ENCODE measurements at places on chromosomes 12 and 14.
A peak's percentile ranks its signal among the peaks of the same experiment; 100 is the strongest.

DNA sequence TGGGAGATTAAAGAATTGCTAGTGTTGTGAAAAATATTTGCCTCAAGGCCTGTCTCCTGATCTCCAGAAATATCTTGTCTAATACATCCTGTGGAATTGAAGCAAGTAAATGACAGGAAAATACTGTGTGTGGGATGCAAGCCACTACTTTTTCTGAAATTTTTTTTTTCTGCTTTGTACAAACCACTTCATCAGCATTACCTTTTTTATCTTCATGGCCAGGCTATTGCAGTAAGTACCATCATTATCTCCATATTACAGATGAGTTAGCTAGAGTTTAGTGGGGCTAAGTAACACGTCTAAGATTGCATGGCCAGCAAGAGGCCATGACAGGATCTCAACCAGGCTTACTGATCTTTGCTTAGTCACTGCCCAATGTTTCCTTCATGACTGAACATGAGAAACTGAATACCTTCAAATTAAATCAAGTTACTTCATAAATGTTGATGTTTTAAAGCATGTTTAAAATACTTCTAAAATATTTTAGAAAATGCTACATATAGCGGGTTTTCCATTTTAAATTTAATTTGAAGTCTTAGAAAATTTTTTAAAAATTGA is 273.7 kb downstream of the SLC6A15 start:
- no peak for DNase-seq

DNA sequence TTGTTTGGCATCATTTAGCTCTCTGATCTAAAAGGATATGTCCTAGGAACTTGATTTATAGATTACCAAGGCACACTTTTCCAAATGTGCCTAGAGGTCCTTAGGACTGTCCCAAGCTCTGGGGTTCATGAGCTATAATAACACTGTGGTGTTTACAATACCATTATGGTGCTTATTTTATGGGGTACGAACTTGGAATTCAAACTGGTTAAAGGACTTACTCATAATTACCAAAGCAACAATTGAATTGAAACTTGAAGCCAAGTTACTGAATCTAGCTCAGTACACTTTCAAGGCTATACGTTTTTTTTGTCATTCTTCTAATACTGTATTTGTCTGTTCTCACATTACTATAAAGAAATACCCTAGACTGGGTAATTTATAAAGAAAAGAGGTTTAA is 9.6 kb upstream of the TEP1 start:
- no peak for DNase-seq

GRCh38 chr14:90757452-90757851 is 58.8 kb downstream of the TTC7B start:
- DNase-seq, result no peak

DNA sequence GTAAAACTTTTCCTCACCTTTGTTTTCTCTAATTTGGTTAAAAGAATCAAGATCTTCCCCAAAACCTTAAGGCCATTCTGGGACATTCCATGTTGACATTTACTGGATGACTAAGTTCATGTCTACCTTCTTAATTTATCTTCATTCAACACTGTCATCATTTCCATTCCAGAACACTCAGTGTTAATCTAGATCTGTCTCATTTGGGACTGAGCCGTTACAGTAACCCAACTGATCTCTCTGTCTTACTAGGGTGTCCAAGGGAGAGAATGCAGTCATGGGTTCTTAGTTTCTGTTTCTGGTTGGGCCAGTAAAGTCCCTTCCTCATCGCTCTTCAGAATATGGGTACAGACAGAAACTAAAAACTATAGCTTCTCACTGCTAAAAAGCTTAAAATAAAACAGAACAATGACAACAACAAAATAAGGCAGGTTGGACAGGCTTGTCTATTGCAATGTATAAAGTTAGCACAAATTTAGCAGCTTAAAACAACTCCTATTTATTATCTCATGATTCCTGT is 144.8 kb downstream of the ASCL1 start:
- no peak for DNase-seq

DNA sequence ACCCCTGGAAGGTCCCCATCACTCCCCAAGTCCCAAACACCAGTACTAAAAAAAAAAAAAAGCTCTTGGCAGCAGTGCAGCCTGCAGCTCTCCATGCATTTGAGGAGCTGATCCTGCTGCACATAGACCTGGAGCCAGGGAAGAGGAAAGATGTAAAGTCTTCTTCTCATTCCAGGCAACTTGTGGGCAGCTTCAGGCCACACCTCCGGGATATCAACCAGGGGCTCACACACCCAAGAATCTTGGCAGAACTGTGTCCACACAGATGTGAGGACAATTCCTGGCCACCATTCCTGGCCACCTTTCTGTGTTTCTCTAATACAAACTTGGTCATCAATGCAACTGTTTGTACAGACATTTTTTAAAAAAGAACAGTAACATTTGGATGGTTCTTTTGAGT is 72.7 kb downstream of the TMEM132C start:
- no peak for DNase-seq

DNA sequence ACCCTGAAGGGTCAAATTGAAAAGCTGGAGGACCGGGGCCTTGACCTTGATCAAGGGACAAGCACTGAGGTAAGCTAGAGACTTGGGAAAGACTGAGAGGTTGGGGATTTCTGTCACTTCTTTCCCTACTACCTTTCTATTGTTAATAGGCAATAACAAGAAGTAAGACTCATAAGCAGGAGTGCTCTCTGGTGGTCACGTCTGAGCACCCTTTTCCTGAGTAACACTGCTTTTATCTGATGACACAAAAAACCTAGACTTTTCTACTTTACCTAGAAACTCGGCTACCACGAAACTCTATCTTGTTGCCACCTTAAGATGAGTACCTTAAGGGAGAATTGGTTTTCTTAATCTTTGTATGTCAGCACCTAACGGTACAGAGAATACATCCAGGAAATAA is 35.5 kb upstream of the PPFIBP1 start:
- DNase-seq, result no peak

- no peak for DNase-seq
These were observed 439 bp upstream of the TNFRSF1A start for GRCh38 chr12:6342140-6342889.

- DNase-seq, result no peak
These were observed 31.4 kb downstream of the SLC15A4 start for GRCh38 chr12:128792398-128792797.

DNA sequence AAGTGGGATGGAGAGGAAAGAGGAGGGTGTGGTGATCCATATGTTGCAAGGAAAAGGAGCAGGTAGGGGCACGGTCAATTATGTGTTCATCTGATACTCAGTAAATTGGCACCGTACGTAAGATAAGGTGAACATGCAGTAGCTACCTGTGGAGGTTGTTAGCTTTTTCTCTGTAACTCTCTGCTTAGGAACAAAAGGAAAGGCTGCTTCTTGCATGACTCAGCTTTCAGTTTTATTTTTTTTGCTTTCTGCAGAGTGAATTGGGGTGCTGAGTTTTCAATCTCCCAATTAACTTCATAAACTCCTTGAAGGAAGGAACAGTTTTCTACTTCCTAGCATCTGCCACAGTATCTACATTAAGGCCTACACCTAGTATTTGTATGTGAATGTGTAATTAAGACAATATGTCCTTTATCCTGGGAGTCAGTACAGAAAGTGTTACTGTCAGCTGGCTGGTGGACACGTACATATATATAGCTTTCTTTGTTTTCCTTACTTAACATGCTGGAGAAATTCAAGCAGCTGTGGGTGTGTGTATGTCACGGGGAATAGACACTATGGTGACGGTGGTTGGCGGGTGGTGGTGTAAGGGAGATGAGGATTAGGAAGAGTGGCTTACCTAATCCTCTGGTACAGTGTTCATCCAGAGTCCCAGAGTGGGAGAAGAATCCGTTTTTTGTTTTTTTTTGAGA is 40.1 kb upstream of the WNK1 start:
- no peak for DNase-seq

- no peak for DNase-seq
These were observed 52.5 kb upstream of the MYL2 start for GRCh38 chr12:110972866-110973265.

GRCh38 chr14:61226015-61226654 is 55.0 kb downstream of the TMEM30B start:
- no peak for DNase-seq

DNA sequence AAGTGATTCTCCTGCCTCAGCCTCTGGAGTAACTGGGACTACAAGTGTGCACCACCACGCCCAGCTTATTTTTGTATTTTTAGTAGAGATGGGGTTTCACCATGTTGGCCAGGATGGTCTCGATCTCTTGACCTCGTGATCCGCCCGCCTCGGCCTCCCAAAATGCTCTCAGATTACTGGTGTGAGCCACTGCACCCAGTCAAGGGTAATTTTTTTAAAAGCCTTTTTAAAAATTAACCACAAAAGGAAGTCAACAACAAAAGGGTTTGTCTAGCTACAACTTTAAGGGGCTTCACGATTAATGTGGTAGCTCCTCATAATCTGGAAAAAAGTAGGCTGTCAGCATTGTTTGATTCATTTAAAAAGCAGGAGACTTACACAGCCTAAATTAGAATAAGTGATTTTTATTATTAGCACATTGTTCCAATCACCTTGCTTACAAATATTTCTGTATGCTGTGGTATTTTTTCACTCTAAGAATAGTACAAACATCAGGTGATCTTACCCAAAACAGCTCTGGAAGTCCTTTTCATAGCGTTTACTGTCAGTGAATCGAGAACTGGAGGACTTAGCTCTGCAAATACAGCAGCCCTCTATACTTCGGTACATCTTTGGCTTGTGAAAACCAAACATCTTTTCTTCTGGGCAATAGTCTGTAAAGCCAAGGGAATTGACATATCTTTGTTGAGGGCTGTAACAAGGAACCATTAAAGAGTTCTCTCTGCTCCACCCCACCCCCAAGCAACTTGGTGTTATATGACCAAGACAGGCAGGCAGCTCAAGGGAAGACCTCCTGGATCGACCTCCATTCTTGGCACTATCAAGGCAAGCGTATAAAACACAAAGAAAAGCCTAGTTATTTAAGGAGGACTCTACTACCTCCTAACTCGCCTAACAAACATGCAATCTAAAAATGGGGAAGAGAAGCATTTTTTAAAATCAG is 28.1 kb downstream of the SINHCAF start:
- DNase-seq, result no peak

GRCh38 chr14:106547735-106548434 is 1021.5 kb downstream of the TMEM121 start:
- no peak for DNase-seq

- DNase-seq, result no peak
These were observed 18.5 kb upstream of the CD69 start for GRCh38 chr12:9779209-9779608.

DNA sequence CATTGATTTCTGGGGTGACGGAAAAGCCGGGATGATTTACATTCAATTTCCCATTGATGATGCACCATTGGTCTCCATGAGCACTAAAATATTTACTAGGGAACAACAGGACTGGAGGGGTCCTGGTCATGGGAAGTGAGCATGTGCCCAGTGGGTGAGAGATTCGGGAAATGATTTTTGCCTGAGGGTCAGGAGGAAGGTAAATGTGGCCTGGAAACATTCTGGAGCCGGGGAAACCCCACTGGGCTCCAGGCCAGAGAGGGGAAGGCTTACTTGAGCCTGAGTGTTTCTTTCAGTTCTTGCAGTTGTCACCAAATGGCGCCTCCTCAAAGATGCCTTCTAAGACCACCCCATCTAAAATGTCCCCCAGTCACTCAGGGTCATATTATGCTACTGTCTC is 532.3 kb upstream of the TBX3 start:
- no peak for DNase-seq

GRCh38 chr12:118850244-118850825 is 131.0 kb upstream of the SRRM4 start:
- DNase-seq, result peak; percentile 38

DNA sequence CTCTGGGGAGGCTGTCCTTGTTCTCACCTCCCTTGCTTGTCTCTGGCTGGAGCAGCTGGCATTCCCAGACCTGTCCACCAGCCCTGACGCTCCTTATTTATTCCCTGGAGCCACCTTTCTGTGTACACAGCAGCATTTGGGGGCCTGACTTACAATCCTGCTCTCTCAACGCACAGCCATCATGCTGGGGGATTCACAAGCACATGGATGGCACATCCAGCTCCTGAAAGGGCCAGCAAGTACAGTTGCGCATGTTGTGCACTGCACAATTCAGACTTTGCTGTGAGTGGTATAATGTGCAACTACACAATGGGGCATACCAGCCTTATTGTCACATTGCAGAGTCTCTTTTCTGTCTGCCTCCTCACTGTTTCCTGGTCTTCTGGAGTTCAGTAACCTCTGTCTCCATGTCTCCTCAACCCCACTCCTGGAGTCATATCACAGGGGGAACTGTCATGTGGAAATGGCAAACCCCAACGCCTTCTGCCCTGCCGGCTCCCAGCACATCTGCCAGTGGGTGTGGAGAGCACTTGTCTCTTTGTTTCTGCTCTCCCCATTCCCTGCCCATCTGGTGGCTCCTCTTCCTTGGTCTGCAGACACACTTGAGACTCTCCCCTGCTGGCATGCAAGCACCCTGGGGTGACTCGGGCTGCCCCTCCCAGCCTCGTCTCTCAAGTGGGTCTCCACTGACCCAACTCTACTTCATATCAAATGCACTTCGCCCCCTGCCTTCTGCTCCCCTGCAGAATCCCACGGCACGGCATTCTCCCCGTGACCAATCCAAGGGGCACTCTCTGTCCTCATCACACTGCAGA is 41.2 kb upstream of the MEG3 start:
- DNase-seq, result no peak

GRCh38 chr14:72781561-72782508 is 112.1 kb downstream of the DPF3 start:
- peak; percentile 33 for DNase-seq

DNA sequence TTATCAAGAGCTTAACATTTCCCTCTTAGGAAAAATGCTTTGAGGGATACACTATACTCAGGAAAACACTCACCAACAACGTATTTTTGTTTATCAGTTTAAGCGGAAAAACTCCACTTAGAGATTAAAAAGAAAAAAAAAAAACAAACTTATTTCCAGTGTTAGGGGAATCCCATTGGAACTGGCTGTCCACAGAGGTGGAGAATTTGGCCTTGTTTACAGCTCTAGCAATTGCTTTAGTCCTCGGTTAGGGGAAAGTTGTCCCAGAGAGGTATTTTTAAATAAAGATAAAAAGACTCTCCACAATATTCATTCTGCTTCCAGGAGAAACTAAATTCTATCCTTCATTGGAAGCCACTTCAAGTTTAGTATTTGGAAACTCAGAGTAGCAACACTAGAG is 21.6 kb upstream of the BMP4 start:
- DNase-seq, result no peak

DNA sequence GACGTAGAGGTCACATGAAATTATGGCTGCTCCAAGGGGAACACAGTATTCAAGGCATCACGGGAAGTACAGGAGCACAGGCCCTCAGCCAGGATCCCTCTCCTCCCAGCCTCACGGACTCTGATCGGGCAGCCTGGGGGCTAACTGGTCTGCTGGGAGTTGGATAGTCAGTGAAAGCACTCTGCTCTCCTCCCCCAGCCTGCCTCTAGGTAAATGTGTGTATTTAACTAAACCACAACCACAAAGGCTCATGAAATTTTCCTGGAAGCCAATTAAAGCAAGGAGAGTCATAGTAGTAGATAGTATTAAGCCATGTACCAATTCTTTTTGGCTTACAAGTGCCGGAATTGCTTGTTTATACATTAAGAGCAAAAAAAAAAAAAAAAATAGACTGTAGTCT is 254.3 kb downstream of the MSRB3 start:
- no peak for DNase-seq

Measured in SW 1271 (cell line).